ENCODE measurements at places on chromosomes 2 and 18. TPM values are rescaled to one million over a fixed set of nuclear protein-coding genes. Genes with fewer than 3 reads are reported as not detected.

DNA sequence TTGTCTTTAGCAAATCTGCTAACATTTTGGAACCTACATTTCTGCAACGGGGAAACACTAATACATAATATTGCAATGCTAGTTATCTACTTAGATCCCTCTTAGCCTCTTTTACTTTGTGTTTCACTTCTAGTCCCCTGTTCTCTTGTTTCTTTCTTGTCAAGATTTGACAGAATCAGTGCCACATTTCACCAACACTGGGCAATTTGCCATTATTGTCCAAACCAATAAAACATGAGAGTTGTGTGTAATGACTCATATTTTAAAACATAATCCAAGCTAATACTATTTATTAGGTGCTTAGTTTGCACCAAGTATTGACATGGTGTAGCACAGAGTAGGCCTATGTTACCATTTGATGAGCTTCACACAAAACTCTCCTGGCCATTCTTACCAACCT is 33.7 kb upstream of the ACVR1C start:
- no peaks in the 10 kb centered on the region for H3K4me1 ChIP-seq
- no peak overlapping the region for H3K4me3 ChIP-seq
- H3K27ac ChIP-seq = no peak overlapping the region
- DNase-seq = no peak
- no peaks in the 10 kb centered on the region for H3K36me3 ChIP-seq

- H3K27ac ChIP-seq = no peak overlapping the region
- no peaks in the 10 kb centered on the region for H3K36me3 ChIP-seq
- DNase-seq = no peak
- no peak overlapping the region for H3K4me3 ChIP-seq
- H3K27me3 ChIP-seq = no peaks in the 10 kb centered on the region
Observed at GRCh38 chr2:112000399-112001135, 54.5 kb upstream of the TMEM87B start.

GRCh38 chr18:46013484-46014189 is 46.5 kb upstream of the EPG5 start:
- no peak for DNase-seq
- H3K36me3 ChIP-seq = no peaks in the 10 kb centered on the region
- no peak overlapping the region for H3K4me3 ChIP-seq
- H3K27me3 ChIP-seq = no peaks in the 10 kb centered on the region
- H3K4me1 ChIP-seq = no peaks in the 10 kb centered on the region

GRCh38 chr2:172083628-172084394 is 1.5 kb upstream of the DLX1 start:
- peak overlapping the region; percentile 51 for H3K4me3 ChIP-seq
- no peak overlapping the region for H3K27ac ChIP-seq
- H3K4me1 ChIP-seq = peaks cover 37% of the 10 kb centered on the region
- H3K27me3 ChIP-seq = peaks cover 100% of the 10 kb centered on the region
- DNase-seq = peak; percentile 35
- H3K36me3 ChIP-seq = no peaks in the 10 kb centered on the region

Gene SDC1
- total RNA-seq = 27.5 TPM

Gene RBKS
- total RNA-seq = 8.5 TPM
